ENCODE measurements at places on chromosomes 7 and 10. TPM values are rescaled to one million over a fixed set of nuclear protein-coding genes. Genes with fewer than 3 reads are reported as not detected.

Gene PRF1
- 0.96 TPM for total RNA-seq

DNA sequence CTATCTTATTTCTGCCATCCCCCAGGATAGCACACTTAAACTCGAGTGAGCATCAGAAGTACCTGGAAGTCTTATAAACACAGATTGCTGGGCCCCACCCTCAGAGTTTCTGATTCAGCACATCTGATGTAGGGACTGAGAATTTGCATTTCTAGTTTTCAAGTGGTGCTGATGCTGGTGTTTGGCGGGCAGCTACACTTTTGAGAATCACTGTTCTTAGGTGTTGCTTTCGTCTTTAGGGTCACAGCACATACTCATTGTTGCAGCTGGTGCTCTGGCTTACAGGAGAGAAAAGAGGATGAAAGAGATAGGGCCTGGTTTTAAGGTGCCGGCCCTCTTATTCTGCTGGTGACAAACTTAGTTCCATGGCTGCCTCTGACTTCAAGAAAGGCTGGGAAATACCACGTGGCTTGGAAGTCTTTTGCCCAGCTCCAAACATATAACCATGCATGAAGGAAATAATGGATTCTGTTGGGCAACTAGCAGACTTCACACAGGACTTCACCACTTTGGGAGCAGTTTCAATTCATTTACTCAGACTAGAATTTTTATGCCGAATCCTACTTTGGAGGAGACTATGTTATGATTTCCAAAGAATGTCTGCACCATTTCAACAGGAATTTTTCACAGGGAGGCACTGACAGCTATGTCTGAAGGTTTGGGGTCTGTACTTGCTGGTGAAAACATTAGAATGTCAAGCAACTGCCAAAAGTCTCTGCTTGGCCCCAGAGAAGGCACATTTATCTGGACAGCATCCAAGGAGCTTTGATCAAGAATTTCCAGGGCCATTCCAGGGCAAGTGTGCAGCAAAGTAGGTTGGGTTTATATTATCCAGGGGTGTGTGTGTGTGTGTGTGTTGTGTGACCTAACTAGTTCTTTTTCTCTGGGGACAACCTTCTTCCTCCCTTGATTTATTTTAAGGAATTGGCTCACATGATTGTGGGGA, 6.9 kb upstream of the MINDY4 start:
- H3K36me3 ChIP-seq = no peaks in the 10 kb centered on the region
- peaks cover 7% of the 10 kb centered on the region for H3K4me1 ChIP-seq
- peak; percentile 83 for ATAC-seq
- no peak overlapping the region for H3K4me3 ChIP-seq

DNA sequence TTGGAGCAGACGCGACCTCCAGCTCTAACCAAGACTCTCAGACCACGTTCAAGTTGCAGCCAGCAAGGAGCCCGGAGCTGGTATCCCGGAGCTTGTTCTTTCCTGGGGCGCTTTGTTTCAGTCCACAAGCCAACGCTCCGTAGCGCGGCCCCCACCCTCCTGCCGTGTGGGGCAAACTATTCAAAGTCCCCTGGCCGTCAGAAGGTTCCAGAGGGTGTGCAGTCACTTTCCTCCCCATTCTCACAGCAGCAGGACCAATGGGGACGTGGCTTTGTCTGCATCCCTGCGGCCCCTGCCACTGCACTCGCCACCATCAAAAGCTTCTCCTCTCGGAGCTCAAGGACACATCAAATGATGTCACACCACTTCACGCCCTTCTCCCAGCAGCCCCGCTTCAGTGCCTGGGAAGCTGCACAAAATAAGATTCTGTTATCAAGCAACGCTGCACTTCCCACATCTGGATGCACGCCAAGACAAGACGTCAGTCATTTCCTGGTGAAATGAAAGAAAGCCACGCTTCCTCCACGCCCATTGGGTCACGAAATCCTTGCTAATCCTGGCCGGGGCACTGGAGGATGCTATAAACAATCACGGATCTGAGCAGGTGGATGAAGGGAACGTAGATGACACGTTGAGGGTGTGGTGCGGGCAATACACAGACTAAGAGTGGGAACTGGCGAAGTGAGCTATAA, 348.2 kb downstream of the PTPRN2 start:
- no peak overlapping the region for H3K4me3 ChIP-seq
- no peaks in the 10 kb centered on the region for H3K36me3 ChIP-seq
- H3K27me3 ChIP-seq = peaks cover 20% of the 10 kb centered on the region
- no peaks in the 10 kb centered on the region for H3K4me1 ChIP-seq
- no peak for ATAC-seq

Gene PRKG1
- total RNA-seq = 27.5 TPM

- H3K36me3 ChIP-seq = no peaks in the 10 kb centered on the region
- H3K27me3 ChIP-seq = no peaks in the 10 kb centered on the region
- no peak for ATAC-seq
- H3K27ac ChIP-seq = peak overlapping the region; percentile 76
- peaks cover 5% of the 10 kb centered on the region for H3K4me1 ChIP-seq
Observed at GRCh38 chr10:77417359-77417758, 220.2 kb downstream of the KCNMA1 start.

DNA sequence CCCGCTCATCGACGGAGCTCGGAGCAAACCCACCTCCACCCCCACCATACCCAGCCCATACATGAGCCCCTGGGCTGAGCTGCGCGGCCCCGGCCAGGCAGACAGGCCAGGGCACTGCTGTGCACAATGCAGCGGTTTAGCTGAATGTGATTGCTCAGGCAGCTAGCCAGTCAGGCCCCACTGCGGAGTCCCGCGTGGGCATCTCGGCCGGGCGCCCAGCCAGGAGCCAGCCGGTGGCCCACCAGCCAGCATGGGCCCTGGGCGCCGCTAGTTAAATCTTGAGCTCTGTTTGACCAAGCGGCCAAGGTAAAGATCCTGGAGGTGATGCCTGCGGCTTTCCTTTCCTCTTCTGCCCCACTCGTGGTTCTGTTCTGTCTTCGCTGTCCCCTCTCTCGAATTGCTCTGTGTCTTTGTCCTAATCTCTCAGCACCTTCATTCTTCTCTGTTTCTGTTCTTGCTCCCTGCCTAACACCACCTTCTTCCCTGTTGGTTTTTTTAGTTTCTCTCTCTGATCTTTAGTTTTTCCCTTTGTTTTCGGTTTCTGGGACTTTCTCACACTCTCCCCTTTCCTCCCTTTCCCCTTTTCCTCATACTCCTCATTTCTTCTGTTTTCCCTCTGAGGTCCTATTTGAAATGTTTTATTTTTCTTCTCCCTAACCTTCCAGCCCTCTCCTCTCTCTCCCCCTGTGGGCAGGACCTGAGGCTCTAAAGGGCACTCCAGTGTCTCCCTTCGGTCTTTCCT, 6.6 kb downstream of the UFSP1 start:
- H3K27me3 ChIP-seq = no peaks in the 10 kb centered on the region

Gene NEUROG3
- total RNA-seq = not detected

Gene CTBP2
- total RNA-seq = 74.8 TPM

- peak overlapping the region; percentile 99 for H3K27ac ChIP-seq
- no peaks in the 10 kb centered on the region for H3K36me3 ChIP-seq
- peak; percentile 97 for ATAC-seq
- H3K27me3 ChIP-seq = no peaks in the 10 kb centered on the region
- peaks cover 53% of the 10 kb centered on the region for H3K4me1 ChIP-seq
Observed at GRCh38 chr10:73965890-73966768, 31.8 kb upstream of the VCL start.

Measured in gastroesophageal sphincter (tissue), 4 donors.